ENCODE measurements at places on chromosomes 16 and 17.

GRCh38 chr17:13575922-13576419, 25.8 kb downstream of the HS3ST3A1 start:
- no peak for DNase-seq

DNA sequence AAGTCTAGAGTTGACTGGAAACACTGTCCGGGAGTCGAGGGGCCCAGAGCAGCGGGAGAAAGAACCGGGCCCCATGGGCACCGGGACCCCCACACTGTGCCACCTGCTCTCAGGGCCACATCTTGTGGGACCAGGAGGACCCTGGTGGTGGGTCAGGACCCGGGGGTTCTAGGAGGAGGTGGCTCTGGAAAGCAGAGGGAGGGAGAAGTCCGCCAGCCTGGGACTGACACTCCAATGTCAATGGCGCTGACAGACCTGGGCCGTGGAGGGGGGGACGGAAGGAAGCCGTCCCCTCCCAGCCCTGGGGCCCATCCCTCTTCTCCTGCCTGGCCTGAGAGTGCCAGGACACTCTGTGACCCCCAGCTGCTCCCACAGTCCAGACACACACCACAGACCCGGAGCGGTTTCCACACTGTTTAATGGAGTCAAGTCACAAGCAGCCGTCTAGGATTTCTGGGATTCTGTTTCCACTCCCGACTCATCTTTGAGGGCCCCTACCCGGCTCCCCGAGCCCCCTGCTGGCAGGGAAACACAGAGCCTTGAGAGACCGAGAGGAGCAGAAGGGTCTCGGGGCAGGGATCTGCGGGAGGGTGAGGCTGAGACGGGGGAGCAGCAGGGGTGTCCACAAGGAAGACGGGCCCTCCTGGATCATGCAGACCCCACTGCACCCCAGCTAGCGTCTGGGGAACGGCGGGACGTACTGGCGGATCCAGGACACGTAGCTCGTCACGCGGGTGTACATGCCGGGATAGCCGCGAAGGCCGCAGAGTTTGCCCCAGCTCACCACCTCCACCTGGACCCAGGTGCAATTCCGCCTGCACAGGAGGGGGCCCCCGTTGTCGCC, 23.5 kb upstream of the UBE2I start:
- DNase-seq, result no peak

GRCh38 chr16:84478172-84478947, 26.1 kb downstream of the MEAK7 start:
- no peak for DNase-seq

- no peak for DNase-seq
These were observed 144.8 kb downstream of the CDH8 start for GRCh38 chr16:61891460-61891859.

DNA sequence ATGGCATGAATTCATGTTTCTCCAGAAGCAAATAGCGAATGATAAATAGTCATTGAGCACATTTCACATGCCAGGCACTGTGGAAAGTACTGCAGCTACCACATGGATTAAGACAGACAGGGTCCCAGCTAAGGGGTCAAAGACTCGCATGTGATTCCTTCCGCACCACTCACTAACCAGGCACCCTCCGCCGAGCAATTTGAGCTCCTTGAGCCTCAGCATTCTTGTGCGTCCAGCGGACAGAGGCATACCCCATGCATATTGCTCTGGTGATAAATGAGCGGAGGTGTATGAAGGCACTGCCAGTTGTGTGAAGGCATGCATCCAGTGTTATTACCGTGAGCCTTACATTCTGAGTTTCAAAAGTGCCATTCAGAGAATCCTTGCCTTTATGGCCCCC, 358.7 kb downstream of the HS3ST4 start:
- no peak for DNase-seq

DNA sequence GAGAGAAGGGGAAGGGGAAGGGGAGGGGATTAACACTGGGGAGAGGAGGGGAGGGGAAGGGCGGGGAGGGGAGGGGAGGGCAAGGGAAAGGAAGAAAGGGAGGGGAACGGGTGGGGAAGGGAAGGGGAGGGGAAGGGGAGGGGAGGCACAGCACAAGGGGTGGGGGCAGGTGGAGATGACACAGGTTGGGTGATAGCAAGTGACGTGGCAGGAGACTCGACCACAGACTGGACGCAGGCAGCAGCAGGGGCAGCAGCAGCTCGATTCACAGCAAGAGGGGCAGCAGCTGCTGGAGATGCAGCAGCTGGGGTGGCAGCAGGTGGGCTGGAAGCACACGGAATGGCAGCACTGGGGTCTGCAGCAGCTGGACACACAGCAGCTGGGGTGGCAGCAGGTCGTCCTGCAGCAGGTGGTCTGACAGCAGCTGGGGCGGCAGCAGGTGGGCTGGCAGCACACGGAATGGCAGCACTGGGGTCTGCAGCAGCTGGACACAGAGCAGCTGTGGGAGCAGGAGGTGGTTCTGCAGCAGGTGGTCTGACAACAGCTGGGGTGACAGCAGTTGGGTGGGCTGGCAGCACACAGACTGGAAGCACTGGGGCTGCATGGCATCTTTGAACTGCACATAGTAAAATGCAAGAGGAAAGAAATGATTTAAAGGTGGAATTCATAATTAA, at the start of gene KRTAP4-16:
Gene KRTAP4-16 (minus strand): TSS at position 624 of the 674 bp plus-strand sequence. CDS start 0 bp downstream, at position 624.
- DNase-seq, result no peak

GRCh38 chr17:50297407-50297865, 23.2 kb downstream of the TMEM92 start:
- peak; percentile 73 for DNase-seq

DNA sequence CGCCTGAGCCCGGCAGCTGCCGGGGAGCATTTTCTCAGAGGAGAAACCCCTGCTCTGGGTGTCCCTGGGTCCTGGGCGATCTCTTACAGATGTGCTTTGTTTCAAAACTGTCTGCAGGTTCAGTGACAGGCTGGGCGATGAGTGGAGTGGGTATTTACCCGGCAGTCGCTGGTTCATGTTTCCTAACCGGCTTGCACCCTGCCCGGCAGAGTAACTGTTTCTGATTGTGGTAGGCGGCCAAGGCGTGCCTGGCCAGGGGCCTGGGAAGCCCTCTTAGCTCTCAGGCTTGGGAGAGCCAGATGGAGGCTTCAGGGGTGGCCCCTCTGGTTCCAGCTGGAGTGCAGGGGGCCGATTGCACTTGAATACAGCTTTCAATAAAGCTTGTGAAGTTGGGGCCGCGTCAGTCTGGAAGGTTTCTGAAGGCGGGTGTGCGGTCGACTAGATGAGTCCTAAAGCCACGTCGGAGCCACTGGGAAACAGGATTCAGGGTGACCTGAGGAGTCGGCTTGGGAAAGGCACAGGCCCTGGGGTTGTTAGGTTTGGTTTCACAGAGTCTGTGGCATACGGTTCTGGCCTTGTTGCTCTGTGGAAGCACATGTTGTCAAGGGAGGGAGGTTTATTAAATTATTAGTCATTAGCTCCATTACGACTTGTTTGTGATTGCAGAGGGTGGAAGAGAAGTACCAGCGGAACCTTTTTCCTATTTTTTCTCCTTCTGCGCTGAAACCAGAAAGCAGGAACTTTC, 1.4 kb downstream of the BAIAP2 start:
- DNase-seq, result no peak

DNA sequence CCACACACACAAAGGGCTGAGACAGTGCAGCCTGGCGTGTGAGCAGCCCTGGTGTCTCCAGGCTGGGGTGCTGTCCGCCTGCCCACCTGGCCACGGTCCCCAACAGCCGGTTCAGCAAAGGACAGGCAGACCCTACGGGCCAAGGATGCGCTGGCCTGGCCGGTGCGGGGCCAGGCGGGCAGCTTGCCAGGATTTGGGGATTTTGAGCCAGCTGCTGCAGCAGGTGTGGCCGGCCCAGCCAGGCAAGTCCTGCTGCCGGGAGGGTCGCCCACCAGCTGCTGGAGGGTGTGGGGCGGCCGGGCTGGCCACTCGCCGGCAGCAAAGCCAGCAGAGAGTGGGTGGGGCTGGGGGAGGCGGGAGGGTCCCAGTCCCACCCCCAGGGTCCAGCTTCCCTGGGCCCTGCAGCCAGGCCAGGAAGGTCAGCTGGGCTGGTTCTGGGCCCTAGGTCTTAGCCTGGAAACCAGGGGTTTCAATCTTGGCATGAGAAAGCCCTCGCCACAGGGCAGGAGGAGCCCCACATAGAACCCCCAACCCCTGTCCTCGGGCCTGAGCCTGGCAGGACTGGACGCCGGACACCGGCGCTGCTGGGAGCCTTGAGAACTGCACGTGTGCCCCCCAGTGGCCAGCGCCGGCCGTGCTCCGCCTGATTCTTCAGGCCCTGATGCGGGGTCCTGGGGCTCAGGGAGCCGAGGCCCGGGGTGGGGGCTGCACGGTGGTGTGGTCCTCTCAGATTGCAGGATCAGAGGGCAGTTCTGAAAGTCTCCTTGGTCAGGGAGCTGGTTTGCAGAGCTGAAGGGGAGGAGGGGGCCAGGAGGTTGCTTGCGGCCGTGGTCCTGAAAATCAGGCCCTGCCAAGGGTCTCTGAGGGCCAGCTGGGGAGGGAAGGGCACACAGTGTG, 17.6 kb upstream of the SSTR5 start:
- DNase-seq, result no peak

GRCh38 chr16:67464565-67464964, 16.4 kb downstream of the ATP6V0D1 start:
- no peak for DNase-seq

- no peak for DNase-seq
These were observed 623.2 kb upstream of the ZFHX3 start for GRCh38 chr16:73670836-73671820.

- no peak for DNase-seq
These were observed 627.6 kb downstream of the MAF start for GRCh38 chr16:78972986-78973385.

- DNase-seq, result no peak
These were observed 11.5 kb upstream of the WIPI1 start for GRCh38 chr17:68468788-68469187.

DNA sequence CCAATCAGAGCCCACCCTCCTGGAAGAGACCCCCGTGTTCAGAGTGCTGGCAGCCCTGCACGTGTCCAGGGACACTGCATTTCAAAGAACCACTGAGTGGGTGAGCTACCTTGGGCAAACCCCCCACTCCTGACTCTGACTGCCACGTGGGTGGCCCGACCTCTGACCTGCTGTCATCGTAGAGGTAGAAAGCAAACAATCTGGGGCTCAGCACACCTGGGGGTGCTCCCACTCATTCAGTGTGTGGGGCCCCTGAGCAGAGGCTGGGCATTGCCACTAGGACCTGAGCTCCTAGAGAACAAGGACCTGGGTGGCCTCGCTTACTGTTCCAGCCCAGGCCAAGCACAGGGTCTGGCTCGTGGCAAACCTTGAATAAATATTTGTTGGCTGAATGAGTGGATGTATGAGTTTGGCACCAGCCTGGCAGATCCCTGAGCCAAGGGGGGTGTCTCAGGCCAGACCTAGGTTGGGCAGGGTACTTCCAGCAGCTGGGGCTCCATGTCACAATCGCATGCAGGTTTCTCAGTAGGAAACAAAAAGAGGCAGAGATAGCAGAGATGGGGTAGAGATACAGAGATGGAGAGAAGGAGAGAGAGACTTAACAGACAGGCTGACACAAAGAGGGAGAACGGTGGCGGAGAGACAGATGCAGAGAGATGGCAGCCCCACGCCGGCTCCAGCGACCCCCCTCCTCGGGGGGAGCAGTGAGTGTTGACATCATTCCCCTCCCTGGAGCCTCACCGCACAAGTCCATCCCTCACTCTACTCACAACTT, 5.4 kb upstream of the DRC7 start:
- no peak for DNase-seq

Measured in T-helper 1 cell (primary cell).